GDM1 (cell line): ENCODE measurements at places on chromosomes 2 and 18.

DNA sequence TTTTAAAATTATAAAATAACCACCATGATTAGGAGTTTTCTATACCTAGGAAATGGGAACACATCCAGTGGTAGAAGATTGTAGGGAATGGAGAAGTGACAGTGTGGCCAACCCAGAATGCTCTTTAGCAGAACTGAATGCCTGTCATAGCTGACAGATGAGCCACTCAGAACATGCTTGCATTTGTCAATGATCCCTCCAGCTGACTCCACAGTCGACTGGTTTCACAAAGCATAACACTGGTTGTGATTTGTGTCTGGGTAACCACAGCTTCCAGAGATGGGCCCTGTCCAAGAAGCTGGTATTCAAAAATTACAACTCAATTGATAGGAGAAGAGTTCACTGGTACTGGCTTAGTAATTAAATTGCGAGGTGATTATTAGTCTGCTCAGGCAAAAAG lies 9.0 kb upstream of the CTIF start:
- DNase-seq: no peak

DNA sequence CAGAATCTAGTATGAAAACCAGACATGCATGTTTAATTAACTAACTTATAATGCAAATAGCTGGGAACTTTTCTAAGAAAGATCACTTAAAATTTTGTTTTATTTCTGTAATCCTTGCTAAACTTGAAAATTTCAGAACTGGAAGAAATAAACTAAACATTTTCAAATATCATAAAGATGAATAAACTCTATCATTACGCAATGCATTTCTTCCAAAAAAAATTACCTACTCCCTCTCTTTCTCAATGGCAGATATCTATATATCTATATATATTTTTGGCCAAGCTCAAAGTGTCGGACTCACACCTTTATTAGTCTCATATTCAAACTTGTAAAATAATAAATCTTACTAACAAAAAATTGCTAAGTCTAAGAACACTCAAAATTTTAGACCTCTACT lies 158.1 kb downstream of the SLC39A10 start:
- DNase-seq: no peak

DNA sequence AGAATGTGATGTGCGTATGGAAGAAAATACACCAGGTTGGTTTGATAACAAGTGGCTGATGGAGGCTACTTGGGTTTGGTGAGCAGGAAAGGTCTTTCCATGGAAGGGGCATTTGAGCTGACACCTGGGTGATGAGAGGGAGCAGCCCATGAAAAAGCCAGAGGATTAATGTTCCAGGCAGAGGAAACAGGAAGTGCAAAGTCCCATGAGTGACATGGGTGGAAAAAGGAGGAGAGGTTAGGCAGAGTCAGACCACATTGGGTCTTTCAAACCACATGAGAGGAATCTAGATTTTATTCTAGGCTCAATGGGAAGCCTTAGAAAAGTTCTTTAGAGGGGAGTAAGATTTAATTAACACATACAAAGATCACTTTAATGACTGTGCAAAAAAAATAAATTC lies 195.7 kb downstream of the LRATD1 start:
- DNase-seq: no peak

- no peak for DNase-seq
Observed at GRCh38 chr2:108615480-108616090, 81.3 kb downstream of the LIMS1 start.

DNA sequence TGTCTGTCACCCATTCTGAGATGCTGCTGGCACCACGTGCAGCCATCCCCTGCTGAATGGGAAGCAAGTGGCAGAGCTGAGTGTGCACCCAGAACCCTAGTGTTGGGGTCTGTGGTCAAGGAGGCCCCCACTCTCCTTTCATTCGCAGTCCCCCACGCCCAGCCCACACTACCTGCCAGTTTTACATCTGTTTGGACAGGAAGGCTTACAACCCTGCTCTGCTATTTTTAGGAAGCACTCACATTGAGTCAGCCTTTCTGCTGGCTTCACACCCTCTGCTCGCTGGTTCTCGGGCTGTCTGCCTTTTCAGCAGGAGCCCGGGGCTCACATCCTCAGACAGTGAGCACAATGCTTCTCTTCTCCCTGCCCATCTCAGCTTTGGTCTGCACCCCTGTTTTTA lies 10.7 kb upstream of the ADCY3 start:
- peak; percentile 55 for DNase-seq
